LNCaP clone FGC (cell line): ENCODE measurements at places on chromosomes 7 and 10.
A peak's percentile ranks its signal among the peaks of the same experiment; 100 is the strongest.

DNA sequence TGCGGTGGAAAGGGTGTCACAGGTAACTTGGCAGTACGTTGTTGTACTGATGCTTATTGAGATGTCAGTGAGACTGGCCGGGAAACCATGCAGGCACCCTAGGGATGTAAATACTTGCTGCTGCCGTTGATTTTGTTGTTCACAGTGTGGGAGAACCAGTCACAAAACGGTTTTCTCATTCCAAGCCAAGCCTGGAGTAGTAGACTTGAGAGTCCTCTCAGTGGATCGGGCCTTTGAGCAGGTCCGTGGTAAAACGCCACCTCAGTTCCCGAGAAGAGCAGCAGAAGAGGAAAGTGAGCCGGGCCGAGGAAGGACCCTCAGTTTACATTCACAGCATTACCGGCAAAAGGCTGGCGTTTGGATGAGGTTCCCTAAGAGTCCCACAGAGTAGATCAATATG is 1.1 kb downstream of the JAKMIP3 start:
- no peak for DNase-seq

DNA sequence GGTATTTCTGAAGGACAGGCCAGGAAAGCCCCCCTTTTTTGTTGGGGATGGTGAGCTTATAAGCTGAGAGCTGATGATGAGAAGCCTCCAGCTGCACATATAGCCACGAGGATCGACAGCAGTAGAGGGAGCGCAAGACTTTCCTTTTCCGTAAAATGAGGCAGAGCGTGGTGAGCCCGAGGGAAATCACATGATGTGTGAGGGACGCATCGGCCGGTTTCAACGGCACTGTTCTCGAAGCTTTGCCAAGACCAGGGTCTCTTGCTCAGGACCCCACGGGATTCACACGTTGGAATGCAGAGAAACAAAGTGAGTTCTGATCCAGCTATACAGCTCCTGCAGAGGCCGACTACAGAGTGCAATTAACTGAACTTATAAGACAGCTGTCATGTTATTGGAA is 55.7 kb downstream of the ADAM12 start:
- DNase-seq, result no peak

GRCh38 chr7:43694399-43694748 is 34.9 kb downstream of the COA1 start:
- no peak for DNase-seq

DNA sequence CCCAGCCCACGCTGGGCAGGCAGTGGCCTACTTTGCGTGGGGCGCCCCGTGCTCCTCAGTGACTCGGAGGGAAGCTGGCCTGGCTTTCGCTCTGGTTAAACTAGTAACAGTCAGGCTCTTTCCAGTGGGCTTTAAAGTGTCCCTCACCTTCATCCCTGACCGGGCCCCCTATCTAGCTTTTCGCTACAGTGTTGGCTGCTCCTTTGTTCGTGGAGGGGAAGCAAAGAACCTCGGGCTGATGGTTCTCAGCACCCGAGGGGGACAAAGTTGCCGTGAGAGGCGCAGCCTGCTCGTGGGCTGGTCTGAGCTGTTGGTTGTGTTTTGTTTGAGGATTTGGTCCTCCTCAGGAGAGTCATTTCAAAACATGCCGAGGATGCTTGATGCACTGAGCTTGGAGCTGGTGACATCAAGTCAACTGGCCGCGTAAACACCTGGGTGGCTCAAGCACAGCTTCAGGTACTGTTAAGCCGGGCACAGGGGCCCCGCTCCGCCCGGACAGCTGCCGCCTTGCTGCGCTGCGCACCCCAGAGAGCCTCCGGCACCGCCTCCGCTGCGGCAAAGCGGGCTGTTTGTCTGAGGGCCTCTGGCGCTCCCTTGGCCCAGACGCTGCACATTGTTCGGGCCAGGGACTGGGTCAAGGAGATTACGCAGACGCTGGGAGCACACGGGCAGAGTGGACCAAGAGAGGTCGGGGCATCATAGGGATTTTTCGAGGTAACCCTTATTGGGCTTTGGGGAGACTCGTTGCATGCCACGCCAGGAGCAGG is 1.6 kb downstream of the DLX6 start:
- DNase-seq, result no peak

DNA sequence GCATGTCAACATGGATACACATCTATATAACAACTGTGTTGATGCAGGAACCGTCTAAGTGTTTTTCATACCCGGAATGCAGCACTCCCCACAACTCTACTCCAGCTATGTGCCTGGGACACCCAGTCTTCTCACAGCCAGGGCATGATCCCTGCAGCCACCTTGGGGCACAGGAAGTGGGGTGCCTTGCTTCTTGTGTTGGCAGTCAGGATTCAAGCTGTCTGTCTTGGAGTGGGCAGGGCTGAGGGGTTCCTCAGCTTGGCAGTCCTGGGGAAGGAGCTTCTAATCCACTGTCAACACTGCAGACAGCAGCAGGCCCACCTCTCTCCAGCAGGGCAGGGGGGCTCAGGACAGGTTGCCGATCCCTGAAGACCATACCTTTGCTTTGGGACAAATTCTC is 41.3 kb downstream of the DRGX start:
- no peak for DNase-seq

DNA sequence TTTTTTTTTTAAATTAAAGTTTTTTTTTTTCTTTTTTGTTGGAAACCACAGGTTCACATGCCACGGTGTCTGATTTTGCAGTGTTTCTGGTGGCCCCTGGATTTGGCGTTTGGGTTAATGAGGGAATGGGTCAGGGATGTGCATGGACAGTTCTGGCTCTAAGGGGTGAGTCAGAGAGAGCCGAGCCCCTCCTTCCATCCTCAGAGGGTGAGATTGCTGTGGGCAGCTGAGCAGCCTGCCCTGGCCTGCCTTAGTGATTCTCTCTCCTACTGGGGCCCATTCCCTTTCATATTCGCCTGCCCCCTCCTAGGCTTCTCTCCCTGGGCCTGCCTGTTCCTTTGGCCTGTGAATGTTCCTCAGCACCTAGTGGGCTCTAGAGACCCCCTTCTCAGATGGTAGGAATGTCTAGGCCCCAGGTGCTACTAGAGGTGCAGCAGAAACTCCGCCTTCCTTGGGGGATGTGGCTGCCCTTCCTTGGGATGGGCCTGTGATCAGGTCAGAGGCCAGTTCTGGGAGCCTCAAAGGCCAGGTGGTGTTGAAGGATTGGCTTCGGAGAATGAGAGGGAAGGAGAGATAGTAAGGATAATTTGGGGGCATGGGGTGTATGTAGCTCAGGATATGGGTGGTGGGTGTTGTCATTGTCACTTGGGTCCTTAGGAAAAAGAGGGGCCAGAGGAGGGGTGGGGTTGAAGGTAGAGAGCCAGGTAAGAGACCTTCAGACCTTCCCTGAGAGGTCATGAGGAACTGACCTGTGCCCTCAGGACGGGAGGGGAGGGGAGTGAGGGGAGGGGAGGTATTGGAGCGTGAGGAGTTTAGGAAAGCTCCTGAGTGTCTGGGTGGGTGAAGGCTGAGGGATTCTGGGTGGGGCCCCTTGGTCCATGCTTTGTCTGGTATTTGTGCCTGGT is 19.8 kb downstream of the TSPAN14 start:
- DNase-seq, result no peak

- DNase-seq, result no peak
These were observed 33.6 kb downstream of the CNTNAP2 start for GRCh38 chr7:146150153-146150552.

DNA sequence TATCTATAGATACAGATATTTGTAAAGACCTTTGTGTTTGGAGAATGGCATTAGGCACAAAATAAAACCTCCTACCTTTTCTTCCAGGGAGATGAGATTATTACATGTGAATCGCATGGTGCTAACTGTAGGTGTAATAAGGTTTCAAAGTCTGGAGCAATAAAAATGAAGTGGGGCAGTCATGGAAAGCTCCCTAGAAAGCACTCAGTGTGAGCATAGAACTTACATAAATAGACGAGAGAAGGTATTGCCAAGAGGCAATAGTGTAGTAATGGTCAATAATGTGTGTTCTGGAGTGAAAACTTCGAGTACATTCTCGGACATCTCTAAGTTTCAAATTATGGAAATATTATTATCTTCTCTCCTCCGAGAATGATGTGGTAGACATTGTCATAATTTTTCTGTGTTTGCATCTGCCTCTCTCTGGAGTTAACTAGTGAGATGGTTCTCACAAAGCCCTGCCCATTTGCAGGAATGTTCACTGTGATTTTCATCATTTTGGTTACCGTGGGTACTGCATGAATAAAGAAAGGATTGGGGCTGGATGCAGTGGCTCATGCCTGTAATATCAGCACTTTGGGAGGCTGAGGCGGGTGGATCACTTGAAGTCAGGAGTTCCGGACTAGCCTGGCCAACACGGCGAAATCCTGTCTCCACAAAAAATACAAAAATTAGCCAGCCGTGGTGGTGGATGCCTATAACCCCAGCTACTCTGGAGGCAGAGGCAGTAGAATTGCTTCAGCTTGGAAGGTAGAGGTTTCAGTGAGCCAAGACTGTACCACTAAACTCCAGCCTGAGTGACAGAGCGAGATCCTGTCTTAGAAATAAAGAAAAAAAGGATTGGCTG is 10.6 kb downstream of the VIM start:
- no peak for DNase-seq

DNA sequence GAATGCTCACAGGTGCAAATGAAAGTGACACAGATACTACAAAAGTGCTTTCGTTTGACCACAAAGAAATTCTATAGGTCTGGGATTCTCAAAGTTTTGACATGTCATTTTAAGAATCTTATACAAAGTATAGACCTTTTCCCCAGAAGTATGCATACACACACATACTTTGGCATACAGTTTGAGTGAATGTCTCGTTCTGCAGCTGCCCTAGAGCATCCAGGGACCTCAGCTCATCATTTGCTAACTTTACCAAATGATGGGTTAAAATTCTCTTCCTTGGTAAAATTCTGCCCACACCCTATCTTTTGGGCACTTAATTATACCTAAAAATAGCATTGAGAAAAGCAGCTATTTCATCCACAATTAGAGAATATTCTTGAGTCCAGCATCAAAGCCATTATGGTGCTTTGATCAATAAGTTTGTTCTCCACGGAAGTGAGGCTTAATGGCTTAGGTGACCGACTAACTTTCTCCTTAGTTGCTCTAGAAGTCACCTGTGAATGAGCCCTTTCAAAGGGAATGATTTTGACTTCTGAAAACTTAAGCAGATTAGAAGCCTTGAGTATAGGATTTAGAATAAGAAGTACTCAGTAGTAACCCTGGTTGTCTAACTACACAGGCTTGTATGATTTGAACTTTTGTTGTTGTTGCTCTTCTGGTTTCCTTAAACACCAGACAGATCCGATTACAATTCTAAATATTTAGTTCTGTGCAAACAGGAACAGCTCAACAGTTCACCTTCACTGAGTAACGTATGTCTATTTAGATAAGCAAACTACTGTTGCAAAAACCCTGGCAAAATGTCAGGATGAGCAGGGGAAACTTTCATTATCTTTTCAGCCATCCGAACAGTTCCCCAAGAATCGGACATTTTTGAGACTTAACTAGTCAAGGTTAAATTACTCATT is 70.6 kb downstream of the CNNM2 start:
- DNase-seq, result peak; percentile 92

GRCh38 chr7:51220226-51220625 is 96.4 kb downstream of the COBL start:
- DNase-seq, result no peak

DNA sequence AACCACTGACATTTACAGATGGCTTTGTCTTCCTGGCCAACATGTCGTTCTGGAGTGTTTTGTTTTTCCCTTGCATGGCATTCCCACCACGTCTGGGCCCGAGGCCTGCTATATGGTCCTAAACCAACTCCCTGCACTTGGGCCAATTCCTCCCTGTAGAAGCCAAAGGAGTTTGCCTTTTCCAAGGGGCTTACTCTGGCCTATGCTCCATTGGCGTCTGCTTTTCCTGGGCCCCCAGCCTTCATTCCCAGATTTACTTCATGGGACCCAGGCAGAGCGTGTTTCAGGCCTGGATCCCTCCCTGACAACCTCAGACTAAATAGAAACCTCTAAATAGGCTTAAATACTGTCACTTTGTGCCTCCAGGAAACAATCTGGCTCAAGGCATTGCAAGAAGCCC is 60.7 kb downstream of the MINDY4 start:
- DNase-seq, result no peak

GRCh38 chr7:76211216-76211615 is 9.5 kb downstream of the SRRM3 start:
- no peak for DNase-seq

GRCh38 chr7:17706734-17707133 is 233.6 kb downstream of the SNX13 start:
- peak; percentile 49 for DNase-seq

DNA sequence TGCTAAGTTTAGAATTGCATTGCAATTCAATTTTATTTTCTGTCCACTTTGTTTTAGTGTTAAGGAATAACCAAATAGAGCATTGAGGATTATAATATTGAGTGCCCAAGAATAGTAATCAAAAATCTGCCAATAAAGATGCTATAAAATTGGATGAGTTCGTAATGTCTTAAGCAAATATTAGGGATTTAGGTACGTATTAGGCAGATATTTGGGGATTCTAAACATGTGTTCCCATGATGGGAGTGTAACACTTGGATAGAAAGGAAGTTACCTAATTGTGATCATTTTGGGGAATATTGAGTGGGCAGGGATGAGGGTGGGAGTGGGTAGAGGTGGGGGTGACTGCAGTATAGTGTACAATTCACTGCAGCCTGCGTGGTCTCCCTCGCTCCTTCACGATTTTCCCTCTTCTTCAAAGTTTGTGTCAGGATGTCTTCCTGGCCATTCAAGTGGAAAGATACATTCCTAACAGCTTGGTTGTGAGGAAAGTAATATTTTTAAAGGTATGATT is 1.3 kb upstream of the PRKG1 start:
- DNase-seq, result no peak

- no peak for DNase-seq
These were observed 312.6 kb downstream of the WDR37 start for GRCh38 chr10:1368842-1369171.

DNA sequence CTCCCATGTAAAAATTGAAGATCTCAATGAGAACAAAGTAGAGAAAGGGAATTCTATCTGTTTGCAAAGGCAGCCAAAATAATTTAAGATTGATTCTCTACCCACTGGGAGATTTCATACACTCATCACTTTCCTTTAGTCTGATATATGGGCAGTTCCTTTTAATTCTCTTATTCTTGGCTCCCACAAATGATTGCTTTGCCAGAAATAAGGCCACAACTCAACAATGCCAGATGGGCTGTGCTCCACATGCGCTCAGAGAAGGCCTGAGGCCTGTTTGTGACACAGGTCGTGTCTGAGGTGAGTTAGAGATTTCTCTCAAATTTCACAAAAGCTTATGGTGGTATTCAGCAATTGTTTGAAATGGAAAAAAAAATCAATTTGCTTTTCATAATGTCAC is 501.9 kb upstream of the SEMA3D start:
- no peak for DNase-seq
